SJCRH30 (cell line): ENCODE measurements at places on chromosomes 4 and X. TPM values are rescaled to one million over a fixed set of nuclear protein-coding genes. Genes with fewer than 3 reads are reported as not detected.

DNA sequence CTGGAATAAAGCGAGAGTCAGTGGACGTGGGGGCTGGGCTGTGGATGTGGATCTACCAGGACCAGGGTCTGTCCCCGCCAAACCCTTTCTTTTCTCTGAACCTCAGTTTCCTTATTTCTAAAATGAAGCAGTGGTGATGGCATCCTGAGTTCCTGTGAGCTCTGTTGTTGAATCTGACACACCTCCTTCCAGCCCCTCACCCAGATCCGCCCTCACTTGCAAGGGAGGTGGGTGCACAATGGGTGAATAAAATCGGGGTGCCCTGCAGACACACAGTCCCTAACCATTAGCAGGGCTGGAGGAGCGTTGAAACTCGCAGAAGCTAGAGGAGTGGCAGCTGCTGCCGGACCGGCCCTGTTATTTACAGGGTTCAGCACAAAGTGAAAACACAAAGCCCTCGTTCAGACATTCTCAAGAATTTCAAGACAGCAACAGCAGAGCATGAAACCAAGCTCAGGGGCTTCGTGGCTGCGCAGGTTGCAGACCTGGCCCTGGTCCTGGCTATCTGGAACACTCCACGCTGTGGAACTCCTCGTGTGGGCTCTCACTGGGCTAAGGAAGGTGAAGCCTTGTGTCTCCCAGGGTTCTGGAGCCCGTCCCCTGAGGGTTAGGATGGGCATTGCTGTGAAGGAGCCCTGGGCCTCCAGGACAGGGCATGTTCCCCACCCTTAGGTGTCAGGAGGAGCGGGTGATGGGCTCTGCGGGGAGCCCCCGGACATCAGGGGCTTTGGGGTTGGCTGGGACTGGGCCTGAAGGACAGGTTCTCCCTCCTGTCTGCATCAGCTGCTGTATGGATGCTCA lies 42.9 kb downstream of the PSAPL1 start:
- DNase-seq: no peak

DNA sequence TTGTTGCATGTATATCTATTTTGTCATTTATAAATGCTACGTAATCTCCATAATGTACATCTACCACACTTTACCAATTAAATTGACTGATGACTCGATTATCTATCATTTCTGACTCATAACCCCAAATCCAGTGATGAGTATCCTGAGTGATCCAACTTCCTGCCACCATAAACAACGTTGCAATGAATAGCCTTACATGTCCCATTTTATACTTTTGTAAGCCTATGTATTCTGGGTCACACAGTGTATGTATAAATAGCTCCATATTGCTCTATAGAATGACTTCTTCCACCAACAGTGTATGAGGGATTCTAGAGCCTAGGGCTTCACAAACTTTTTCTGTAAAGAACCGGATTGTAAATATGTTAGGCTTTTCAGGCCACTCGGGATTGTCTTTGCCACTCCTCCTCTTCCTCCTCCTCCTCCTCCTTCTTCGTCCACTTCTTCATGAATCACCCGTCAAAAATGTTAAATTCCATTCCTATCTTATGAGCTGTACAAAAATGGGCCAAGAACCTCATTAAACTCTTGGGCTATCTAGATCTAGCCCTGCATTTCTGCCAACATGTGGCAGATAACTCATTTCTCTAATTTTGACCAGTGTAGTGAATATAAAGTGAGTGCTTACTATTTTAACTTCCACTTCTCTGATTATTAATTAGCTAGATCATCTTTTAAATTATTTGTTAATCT lies 672.2 kb upstream of the AMOT start:
- no peak for DNase-seq

DNA sequence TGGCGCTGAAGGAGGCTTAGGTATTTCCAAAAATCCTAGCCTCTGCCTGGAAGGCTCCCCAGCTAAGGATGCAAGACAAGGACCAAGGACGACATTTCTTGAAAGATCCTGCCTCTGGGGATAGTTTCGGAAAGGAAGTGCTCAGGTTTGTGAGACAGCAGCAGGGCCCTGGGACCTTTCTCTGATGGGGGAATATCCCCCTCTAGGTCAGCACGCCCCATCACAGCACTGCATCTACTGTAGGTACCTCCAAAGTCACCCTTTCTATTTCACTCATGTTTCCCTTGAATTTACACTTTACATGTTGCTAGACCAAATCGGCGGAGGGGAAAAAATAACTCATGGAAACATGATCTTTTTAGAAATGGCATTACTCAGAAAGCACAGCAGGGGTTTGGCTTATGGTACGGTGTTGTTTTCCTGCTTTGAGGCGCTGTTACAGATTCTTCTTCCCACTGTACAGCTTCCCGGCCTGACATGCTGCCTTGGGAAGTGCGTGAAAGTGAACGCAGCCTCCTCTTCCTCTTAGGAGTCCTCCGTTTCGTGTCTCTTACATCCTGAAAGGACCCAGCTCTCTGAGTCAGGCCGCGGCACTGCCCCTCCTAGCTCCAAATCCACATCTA lies 77.2 kb upstream of the DHRSX start:
- DNase-seq: no peak

DNA sequence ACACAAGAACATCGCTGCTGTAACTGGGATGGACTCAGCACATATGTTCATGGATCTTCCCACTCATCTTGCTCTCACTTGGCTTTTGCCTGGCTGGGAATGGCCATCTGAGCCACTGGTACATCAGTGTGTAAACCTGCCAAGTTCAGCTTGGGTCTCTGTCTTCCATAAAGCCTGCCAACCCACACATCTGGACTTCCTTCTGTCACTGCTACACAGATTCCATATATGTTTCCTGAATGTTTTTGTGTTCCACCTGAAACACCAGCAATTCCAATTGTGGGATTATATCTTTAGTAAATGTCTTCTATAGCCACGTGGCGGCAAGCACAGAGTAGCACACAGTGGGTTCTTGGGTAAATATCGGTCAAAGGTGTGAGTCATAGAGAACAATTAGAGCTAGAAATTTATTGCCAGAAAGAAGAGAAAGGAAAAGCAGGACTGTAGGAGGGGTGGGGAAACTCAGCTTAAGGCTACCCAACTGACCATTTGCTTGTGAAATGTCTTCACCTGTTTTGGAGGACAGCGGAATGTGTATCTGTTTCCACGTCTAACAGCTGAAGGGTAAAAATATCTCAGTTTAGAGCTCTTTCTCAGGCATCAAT lies 125.9 kb downstream of the MFAP3L start:
- peak; percentile 33 for DNase-seq

The IQCM gene
- total RNA-seq: not detected in 2 replicates

GRCh38 chrX:115362334-115363095 lies 73.0 kb downstream of the LUZP4 start:
- DNase-seq: peak; percentile 83

DNA sequence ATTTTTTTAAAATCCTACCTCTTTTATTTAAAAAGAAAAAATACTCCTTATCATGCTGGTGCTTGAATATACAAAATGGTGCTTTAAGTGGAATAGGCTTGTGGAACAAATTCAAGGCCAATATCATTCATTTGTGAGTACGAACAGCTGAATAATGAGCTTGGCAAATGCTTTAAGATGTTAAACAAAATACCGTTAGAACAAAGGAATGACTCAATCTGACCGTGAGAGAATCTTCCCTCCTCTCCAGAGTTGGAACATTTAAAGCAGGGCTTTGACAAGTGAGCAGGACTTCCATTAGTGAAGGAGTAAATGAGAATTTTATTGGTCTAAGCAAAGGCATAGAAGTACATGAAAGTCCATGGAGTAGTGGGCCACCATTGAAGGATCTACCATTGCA lies 74.5 kb downstream of the DCLK2 start:
- no peak for DNase-seq

The ZCCHC18 gene
- total RNA-seq: 1.1 and 1.2 TPM in 2 replicates

- peak; percentile 85 for DNase-seq
Observed at GRCh38 chr4:73520821-73521220, 39.3 kb downstream of the AFM start.

- DNase-seq: no peak
Observed at GRCh38 chr4:93748373-93749291, 79.9 kb upstream of the ATOH1 start.

DNA sequence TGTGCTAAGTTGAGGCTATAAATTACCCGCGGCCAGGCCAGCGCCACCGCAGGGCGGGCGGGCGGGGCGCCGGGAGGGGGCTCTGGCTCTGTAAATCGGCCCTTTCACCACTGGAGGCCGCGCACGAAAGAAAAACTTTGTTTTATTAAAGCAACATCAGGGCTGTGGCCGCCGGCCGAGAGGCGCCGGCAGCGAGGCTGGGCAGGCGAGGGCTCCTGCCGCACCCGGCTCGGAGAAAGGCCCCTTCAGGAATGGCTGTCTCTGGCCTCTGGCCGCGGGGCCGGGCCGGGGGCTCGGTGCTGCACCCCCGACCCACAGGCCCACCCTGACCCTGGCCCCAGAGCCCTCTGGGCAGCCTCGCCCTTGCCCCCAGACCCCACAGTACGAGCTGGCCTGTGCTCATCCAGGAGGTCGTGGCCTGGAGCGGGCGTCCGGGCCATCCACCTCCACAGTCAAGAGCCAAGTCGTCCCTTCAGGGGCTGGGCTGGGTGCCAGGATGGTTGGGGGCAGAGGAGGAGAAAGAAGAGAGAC lies 29.5 kb upstream of the FGFR3 start:
- DNase-seq: peak; percentile 60

DNA sequence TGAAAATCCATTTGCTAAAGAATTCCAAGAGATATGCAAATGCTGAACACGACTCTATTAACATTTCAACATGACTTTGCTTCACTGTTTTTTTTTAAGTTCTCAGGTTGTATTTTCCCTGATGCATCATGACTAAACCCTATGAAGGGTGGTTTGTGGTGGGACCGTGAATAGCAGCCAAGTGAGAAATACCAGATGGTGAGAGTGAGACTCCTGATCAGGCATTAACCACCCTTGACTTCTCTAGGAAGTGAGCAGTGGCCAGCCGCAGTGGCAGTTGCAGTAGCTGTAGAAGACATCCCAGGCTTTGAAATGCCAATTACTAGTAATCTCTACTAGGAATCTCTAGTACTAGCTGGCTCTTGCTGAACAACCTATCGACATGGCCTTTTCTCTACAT lies 383.4 kb downstream of the FAM133A start:
- DNase-seq: no peak

- no peak for DNase-seq
Observed at GRCh38 chr4:26242451-26242850, 78.4 kb upstream of the RBPJ start.

The SLC9B2 gene
- 16.8 and 20.6 TPM in 2 replicates for total RNA-seq
